ENCODE measurements at places on chromosomes 3 and 15.

GRCh38 chr15:73994912-73995622, 551 bp downstream of the PML start:
- no peak for DNase-seq

- no peak for DNase-seq
These were observed 72.8 kb upstream of the RBM5 start for GRCh38 chr3:50015918-50016317.

- no peak for DNase-seq
These were observed 444.3 kb upstream of the ATP11B start for GRCh38 chr3:182349051-182349450.

- no peak for DNase-seq
These were observed 243.3 kb upstream of the TOPAZ1 start for GRCh38 chr3:43998370-43998835.

DNA sequence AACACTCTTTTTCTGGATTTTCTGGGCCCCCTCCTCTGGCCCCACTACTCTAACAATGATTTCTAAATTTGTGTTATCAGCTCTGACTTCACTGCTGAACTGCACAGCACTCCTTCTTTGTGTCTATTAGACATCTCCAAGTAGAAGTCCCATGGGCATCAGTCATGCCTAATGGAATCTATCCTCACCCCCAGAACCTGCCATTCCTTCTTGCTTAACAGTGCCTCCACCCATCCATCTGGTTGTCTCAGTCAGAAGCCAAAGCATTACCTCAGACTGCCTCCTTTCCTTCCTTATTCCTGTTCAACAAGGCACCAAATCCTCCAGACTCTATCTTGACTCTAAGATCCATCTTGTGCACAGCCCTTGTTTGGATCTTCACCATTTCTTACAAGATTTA, 36.2 kb downstream of the SSR3 start:
- no peak for DNase-seq

GRCh38 chr3:42101481-42101880, 10.3 kb downstream of the TRAK1 start:
- no peak for DNase-seq

Measured in RWPE1 (cell line).